ENCODE measurements at places on chromosomes 5 and 9.

GRCh38 chr9:21685502-21685901 is 116.9 kb upstream of the MTAP start:
- DNase-seq = no peak

GRCh38 chr9:974996-975739 is 1.3 kb upstream of the DMRT3 start:
- peak; percentile 7 for DNase-seq

DNA sequence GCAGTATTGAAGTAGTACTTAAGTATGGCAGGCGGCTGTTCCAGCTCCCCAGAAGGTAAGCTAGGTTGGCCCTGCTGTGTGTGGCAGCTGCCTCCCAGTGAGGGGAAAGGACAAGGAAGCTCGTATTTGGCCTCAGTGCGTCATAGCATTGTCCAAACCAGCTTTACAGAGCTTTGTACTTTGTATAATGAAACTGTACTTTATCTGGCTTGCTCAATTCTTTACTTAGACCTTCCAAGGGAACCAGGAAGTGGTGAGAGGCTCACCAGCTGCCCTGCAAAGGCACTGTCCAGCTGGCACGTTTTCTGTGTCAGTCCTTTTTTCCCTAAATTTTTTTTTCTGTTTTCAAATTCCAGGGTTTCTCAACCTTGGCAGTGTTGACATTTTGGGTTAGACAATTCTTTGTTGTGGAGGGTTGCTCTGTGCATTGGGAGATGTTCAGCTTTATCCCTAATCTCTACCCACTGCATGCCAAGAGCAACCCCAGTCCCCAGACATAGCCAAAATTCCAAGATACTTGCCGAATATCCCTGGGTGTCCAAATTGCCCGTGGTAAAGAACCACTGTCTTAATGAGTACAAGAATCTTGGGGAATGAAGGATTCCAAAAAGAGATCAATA is 474.5 kb downstream of the LRRC70 start:
- DNase-seq = no peak

DNA sequence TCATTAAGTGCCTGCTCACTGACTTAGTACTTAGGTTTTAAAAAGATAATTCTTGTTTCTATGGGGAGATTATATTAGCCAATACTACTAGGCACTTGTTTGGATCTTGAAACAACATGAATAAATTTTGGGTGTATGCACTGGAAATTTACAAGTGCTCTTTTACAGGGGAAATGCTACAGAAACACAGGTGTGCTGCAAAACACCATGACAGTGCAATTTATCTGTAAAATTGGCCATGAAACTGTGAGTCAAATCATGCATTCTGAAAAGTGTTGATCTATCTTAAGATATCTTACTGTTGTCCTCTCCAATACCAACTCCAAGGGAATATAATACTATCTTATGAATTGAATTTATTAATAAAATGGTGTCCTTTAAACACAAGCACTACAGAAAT is 12.1 kb upstream of the PCDHB1 start:
- no peak for DNase-seq

GRCh38 chr9:128066713-128067644 is at the start of gene NAIF1:
TSS of gene NAIF1 (minus strand) at chr9:128067320. CDS start at chr9:128067101, 219 bp downstream.
- DNase-seq = peak; percentile 97

DNA sequence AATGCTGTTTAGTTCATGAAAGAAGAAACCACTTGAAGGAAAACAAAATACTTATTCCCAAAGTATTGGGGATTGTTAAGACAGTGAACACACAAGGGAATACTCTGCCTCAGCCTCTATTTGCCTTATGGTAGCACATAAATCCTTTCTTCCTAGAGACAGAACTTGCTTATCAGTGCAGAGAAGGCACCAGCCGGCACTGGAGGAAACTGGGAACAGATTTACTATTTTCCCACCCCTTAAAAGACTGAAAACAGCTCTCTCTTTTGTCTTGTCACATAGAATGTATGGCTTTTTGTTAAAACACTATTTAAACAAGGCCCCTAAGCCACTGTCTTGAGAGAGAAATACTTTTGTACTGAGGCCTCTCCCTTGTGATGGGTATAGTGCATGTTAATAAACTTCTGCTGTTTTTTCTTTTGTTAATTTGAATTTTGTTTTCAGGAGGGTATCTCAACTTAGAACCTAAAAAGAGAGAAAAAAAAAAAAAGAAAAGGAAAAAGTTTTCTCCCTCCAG is 40.7 kb upstream of the EDIL3 start:
- no peak for DNase-seq

GRCh38 chr5:58394339-58394738 is 65.5 kb downstream of the PLK2 start:
- DNase-seq = no peak

GRCh38 chr9:122213589-122214413 is 15.0 kb downstream of the LHX6 start:
- peak; percentile 76 for DNase-seq

- no peak for DNase-seq
Measured at GRCh38 chr5:119118000-119118399, 47.1 kb downstream of the DMXL1 start.

DNA sequence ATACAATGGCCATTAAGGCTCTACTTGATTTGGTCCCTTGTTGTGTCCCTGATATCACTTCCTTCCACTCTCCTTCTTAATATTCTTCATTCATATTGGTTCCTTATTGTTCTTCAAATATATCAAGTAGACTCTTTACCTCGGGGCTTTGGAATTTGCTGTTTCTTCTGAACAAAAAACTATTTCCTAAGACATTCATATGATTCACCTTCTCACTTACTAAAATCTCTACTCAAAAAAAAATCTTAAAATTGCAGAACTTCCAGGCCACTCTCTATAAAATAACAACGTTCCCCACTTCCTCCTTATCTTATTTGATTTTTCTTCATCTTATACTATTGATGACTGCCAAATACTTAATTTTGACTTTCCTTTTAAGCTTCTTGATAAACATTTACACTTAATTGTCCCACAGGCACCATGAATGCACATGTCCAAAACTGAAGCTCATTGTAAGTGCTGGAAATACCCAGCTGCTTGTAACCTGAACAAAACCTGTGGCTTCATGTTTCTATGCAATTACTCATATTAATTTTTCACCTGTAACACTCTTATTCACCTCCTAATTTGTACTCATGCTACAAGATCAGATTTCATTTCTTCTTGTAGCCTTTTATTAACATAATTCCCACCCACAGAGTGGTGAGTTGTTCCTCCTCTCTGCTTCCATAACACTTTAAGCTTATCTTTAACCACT is 58.4 kb upstream of the NUDT12 start:
- no peak for DNase-seq

DNA sequence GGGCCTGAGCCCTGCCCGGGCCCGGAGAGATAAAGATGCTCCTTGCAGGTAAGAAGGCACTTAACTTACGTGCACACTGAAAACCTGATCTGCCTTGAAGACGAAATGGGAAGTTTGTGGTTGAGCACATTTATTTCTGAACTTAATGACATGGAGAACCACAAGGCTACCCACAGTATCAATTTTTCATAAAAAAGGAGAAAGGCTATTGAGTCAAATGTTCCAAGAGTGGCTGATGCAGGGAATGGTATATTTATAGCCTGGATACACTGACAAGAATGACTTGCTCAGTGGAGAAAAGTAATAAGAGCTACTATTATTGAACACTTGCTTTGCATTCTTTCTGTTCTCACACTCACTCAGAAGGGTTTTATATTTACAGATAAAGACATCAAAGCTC is 419.3 kb downstream of the ACTL7B start:
- no peak for DNase-seq

DNA sequence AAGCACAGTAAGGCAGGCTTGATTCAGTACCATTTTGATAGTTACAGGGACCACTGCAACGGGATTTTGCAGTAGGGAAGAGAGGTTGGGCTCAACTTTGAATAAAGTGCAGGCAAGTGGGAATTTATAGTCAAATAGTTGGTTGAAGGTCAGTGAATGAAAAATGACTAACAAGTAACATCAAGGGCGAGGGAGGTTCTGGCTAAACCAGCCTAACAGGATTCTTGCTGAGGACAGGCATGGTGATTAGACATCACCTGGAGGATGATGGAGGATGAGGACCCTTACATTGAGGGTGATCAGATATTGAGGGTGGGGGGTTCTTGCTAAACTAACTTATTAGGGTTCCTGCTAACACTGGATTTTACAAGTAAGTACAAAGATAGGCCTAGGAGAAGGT is 66.1 kb upstream of the SMC5 start:
- no peak for DNase-seq

DNA sequence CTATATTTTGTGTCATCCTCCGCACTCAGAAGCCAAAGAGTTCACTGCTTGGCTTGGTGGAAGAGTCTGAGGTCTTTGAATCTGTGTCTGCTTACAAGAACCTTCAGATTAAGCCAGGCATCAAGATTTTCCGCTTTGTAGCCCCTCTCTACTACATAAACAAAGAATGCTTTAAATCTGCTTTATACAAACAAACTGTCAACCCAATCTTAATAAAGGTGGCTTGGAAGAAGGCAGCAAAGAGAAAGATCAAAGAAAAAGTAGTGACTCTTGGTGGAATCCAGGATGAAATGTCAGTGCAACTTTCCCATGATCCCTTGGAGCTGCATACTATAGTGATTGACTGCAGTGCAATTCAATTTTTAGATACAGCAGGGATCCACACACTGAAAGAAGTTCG is 19.2 kb downstream of the TIGD6 start:
- DNase-seq = no peak

DNA sequence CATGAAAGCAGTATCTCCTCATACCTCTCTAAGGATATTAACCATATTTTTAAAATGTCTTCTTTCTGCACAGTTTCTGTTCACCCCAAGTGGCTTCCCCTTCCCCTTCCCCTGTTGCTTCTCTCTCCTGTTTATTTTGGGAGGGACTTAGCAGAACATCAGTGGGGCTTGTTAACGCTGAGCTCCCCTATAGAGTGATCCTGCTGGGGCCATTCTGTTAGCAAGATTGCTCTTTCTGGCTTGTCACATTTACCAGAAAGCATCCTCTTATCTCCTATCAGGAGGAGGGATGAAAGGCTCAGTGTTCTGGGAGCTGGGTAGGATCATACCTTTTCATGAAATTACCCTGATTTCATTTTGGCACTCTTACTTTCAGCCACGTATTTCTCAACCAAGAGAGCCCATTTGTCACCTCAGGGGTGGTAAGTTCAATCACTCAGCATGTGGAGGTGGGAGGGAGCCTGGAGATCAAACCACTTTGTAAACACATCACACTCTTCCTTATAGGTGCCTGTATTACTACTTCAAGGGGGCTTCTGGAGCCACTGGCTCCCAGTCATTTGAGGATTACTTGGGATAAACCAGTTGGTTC is 16.7 kb downstream of the NXNL2 start:
- no peak for DNase-seq

Measured in activated CD4-positive, alpha-beta T cell treated with anti-CD3 and anti-CD28 coated beads for 48 hours (primary cell).